ENCODE measurements at places on chromosomes 3 and 15.

GRCh38 chr15:59966262-59966661, 37.8 kb upstream of the FOXB1 start:
- DNase-seq: no peak

DNA sequence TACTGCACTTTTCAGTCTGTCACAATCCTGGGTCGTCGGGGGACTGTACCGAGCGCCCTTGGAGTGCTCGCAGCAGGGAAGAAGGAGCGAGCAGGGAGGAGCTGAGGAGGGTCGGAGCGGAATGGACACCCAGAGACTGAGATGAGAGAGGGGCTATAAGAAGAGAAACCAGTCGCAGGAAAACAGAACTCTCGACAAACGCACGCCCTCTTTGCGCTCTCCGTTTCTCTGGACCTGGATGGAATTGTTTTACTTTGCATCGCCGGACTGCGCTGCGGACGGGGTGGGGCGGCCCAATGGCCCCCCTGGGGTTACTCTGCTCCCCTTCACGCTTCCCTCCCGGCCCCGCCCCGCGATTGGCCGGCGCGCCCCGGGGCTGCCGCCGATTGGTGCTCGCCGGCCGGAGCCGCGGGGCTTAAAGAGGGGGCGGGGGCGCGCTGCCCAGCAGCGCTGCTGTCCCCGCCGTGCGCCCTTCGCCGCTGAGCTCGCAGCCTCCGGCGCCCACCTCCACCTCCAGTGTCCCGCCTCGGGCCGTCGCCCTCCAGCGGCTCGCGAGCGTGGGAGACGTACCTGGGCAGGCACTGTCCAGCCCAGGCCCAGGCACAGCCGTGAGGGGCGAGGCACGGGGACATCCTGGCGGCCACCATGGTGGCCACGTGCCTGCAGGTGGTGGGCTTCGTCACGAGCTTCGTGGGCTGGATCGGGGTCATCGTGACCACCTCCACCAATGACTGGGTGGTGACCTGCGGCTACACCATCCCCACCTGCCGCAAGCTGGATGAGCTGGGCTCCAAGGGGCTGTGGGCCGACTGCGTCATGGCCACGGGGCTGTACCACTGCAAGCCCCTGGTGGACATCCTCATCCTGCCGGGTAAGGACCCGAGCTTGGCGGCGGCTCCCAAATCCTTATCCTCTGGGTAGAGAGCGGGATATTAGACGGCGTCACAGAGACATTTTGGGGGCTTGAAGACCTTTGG, at the start of gene CLDN11:
CLDN11 (plus strand) TSS at position 447 of the 977 bp plus-strand sequence; CDS start at position 646, 199 bp downstream.
- DNase-seq: peak; percentile 85

GRCh38 chr3:168589376-168589775, 493.7 kb upstream of the GOLIM4 start:
- no peak for DNase-seq

- DNase-seq: no peak
Observed at GRCh38 chr3:190281308-190282051, 40.8 kb downstream of the CLDN1 start.

GRCh38 chr15:39616731-39617455, 36.0 kb downstream of the THBS1 start:
- no peak for DNase-seq

GRCh38 chr3:170429050-170429449, 10.4 kb downstream of the CLDN11 start:
- peak; percentile 85 for DNase-seq

GRCh38 chr3:31170932-31171670, 276.6 kb upstream of the GADL1 start:
- peak; percentile 98 for DNase-seq
